Mucosa of gallbladder (tissue), 1 donor: ENCODE measurements at places on chromosomes 3 and 15. TPM values are rescaled to one million over a fixed set of nuclear protein-coding genes. Genes with fewer than 3 reads are reported as not detected.

Gene FETUB
- not detected for total RNA-seq

Gene UNC13C
- 1.6 TPM for total RNA-seq

Gene DGKG
- 7.3 TPM for total RNA-seq

Gene POLR2M
- 95.9 TPM for total RNA-seq

Gene CYP1A2
- total RNA-seq, result 0.14 TPM

Gene MFN1
- total RNA-seq, result 43.3 TPM

Gene AHSG
- 2.2 TPM for total RNA-seq

Gene TLR9
- 1.4 TPM for total RNA-seq

Gene GOLGA8R
- 5.8 TPM for total RNA-seq

Gene ANKUB1
- not detected for total RNA-seq

Gene OR5K1
- total RNA-seq, result not detected

Gene ERICH6
- 0.09 TPM for total RNA-seq

Gene ZPLD1
- 14.2 TPM for total RNA-seq

Gene LRRC31
- 2.9 TPM for total RNA-seq

Gene ITPKA
- 3.2 TPM for total RNA-seq

Gene ISLR
- 53.0 TPM for total RNA-seq

Gene GOLGA6A
- total RNA-seq, result not detected

Gene NOP10
- 116 TPM for total RNA-seq

Gene KATNBL1
- total RNA-seq, result 30.4 TPM

Gene RBP2
- total RNA-seq, result 12.2 TPM

Gene ANKRD34C
- not detected for total RNA-seq

Gene TFDP2
- 106 TPM for total RNA-seq

Gene CSPG5
- total RNA-seq, result 0.58 TPM

Gene GOLGA6L7
- not detected for total RNA-seq

Gene INSYN1
- 13.8 TPM for total RNA-seq

Gene CP
- 2.0 TPM for total RNA-seq

Gene ESYT3
- total RNA-seq, result 5.1 TPM

Gene SNX4
- total RNA-seq, result 42.9 TPM

Gene TMEM266
- 0.26 TPM for total RNA-seq

Gene CAMK2N2
- total RNA-seq, result 0.40 TPM

Gene ACP3
- total RNA-seq, result 2.1 TPM

Gene GCNT3
- 72.3 TPM for total RNA-seq

Gene LRRC15
- total RNA-seq, result 0.35 TPM

Gene KBTBD13
- total RNA-seq, result not detected

Gene CDHR4
- total RNA-seq, result 0.09 TPM

Gene IL16
- total RNA-seq, result 16.5 TPM

Gene DUOX1
- 23.4 TPM for total RNA-seq

Gene CELSR3
- 0.75 TPM for total RNA-seq

Gene AGBL1
- total RNA-seq, result not detected

Gene NDN
- total RNA-seq, result 61.9 TPM

Gene GRIP2
- total RNA-seq, result 2.1 TPM

Gene PLXNA1
- 41.5 TPM for total RNA-seq

Gene GOLGA8B
- total RNA-seq, result 47.2 TPM

Gene VEPH1
- total RNA-seq, result 3.1 TPM

Gene WDR72
- total RNA-seq, result 10.7 TPM

Gene KIF7
- 6.1 TPM for total RNA-seq
